Kidney glomerular epithelial cell (primary cell): ENCODE measurements at places on chromosomes 4 and X.
A peak's percentile ranks its signal among the peaks of the same experiment; 100 is the strongest.

- peak; percentile 49 for DNase-seq
These were observed 18.7 kb upstream of the TMEM192 start for GRCh38 chr4:165131247-165131832.

DNA sequence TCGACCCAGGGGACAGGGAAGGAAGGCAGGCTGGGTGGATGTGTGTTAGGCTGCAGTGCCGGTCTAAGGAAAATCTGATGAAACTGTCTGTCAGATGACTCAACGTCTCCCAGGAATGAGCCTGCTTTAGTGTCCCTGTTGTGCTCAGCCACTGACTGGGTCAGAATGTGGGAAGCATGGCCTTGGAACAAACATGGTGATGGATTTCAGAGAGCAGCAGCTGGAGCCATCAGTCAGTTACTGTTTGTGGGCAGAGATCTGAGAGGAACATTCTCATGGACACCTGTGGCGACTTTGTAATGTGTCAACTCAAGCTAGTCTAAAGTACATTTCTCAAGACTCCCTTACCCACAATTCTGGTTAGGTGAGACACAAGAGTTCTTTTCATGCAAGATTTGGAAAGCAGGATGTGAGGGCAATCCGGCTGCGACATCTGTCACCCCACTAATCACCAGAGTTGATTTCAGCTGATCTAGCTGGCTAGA lies 63.2 kb downstream of the ANAPC10 start:
- DNase-seq, result peak; percentile 36

DNA sequence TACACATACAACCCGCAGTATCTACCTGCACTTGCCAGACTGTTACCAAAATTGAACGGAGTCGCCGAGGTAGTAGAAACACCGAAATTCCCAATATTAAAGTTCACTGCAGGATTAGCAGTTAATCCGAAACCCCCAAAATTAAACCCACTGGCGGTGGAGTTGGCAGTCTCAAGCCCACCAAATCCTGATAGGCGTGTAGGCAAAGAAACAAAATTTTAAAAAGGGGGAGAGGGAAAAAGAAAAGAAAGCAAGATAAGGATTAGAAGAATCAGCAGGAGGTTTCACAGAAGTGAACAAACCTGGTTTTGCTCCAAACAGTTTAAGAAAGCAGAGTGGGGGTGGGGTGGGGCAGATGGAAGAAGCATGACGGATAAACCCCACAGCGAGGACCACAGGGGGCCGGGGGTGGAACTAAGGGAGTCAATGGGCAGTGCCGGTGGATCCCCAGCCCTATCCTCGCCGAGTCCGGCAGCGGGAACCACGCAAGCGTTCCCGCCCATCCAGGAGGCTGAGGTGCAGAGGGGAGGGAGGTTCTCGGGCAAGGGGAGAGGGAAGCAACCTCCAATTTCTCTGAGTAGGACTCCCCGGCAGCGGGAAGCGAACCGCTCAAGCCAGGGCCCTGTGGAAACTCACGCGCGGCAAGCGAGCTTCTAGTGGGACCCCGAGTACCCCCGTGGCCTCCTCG lies 599 bp downstream of the NUP54 start:
- peak; percentile 50 for DNase-seq

GRCh38 chrX:129981200-129981553 lies 1.3 kb upstream of the BCORL1 start:
- no peak for DNase-seq

DNA sequence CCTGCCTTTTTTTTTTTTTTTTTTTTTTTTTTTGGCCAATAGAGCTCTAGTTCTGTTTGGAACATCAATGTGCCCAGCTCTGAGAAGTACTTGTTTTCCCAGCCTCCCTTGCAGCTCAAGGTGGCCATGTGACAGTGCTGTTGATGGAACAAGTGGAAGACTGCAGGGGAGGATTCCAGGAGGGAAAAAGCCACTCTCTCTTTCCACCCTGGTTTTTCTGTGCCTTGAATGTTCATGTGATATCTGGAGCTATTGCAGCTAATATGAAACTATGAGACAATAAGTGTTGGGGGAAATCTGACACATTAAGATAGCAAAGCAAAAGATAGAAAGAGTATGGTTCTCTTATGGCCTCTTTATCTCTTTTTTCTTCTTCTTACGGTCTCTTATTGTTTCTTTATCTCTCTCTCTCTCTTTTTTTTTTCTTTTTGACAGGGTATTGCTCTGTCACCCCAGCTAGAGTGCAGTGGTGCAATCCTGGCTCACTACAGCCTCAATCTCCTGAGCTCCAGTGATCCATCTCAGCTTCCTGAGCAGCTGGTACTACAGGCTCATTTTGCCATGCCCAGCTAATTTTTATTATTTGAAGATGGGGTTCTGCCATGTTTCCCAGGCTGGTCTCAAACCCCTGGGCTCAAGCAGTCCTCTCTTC lies 192.0 kb upstream of the LNX1 start:
- no peak for DNase-seq

DNA sequence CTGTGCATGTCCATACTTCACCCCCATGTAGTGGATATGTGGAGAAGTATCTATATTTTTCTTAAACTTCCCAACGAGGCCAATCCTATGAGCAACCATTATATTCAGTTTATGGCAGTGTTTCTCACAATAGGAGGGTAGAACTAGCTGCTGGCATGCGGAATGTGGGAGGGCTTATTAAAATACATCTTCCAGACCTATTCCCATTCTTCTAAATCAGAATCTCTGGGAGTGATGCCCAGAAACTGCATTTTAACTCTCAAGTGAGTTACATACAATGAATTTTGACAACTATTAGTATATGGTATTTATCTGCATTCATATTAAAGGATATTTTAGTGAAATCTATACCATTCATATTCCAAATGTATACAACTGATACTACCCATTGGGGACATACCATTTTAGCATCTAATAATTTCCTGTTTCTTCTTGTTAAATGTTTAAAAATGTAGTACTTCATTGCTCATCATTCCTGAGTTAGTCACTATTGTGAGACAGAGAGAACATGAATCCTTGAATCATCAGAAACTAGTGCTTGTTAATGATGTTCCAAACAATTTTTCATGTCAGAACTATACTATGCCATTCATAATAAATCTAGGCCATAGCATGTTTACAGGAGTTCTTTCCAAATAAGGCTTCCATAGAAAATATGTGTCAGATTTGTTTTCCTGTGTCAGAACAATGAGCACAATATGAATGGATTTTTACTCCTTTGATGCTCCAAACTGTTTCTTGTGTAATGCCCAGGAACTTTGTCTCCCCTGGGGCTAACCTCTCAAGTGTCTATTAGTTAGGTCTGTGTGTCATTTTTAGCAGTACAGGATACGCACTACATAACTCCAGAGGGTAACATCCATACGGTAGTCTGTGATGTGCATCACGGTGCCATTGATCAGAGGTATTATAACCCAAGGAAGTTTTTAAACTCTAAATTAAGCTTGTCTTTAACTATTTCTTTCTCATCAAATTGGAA lies 198.8 kb upstream of the BMP3 start:
- DNase-seq, result peak; percentile 9

- no peak for DNase-seq
These were observed 290.2 kb downstream of the CAMK2D start for GRCh38 chr4:113471146-113471860.

DNA sequence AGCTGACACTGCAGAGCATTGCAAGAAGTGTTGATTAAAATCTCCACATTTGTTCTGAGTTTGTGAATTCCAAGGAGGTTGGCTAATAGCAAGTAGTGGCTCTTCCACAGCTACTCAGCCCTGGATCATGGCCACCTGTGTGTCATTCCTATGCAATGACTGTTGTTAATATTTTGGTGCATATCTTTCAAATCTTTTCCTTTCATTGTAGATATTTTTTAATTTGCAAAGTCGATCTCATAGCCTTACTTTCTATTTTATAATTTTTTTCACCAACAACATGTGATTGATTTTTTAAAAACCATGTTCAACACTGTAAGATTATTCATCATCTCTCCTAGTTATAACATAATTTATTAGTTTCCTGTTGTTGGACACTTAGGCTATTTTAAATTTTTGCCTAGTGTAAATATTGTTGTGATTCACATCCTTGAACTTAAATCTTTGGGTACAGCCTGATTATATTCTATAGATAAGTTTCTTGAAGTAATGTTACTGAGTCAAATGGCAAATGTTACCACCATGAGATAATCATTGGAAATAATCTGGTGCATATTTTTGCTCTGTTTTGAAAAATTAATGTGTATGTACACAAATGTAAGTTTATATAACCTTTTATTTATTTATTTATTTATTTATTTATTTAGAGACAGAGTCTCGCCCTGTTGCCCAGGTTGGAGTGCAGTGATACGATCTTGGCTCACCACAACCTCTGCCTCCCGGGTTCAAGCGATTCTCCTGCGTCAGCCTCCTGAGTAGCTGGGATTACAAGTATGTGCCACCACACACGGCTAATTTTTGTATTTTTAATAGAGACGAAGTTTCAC lies 17.1 kb upstream of the ARHGAP10 start:
- peak; percentile 32 for DNase-seq

GRCh38 chrX:119477812-119478232 lies 9.6 kb downstream of the SLC25A5 start:
- DNase-seq, result peak; percentile 26

DNA sequence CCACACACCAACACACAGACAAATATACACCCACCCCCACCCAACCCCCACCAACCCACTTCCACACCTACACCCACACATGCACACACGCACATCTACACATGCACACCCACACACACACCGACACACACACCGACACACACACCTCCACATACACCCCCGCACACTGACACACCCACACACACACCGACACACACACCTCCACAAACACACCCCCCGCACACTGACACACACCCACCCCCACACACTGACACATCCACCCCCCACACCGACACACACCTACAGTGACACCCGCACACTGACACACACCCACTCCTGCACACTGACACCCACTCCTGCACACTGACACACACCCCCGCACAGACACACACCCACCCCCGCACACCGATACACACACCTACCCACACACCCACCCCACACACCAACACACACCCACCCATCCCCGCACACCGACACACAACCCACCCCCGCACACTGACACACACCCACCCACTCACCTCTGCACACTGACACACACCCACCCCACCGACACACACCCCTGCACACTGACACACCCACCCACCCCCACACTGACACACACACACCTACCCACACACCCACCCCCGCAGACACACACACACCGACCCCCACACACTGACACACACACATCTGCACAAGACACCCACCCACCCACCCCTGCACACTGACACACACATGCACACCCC lies 31.1 kb downstream of the FGFRL1 start:
- no peak for DNase-seq

GRCh38 chr4:164509951-164510350 lies 244.0 kb upstream of the SMIM31 start:
- DNase-seq, result no peak

GRCh38 chrX:31199056-31199839 lies 127.4 kb upstream of the FTHL17 start:
- DNase-seq, result no peak

GRCh38 chrX:46376246-46376885 lies 168.9 kb downstream of the ZNF674 start:
- peak; percentile 36 for DNase-seq

GRCh38 chr4:84291969-84292368 lies 207.1 kb downstream of the NKX6-1 start:
- DNase-seq, result no peak

DNA sequence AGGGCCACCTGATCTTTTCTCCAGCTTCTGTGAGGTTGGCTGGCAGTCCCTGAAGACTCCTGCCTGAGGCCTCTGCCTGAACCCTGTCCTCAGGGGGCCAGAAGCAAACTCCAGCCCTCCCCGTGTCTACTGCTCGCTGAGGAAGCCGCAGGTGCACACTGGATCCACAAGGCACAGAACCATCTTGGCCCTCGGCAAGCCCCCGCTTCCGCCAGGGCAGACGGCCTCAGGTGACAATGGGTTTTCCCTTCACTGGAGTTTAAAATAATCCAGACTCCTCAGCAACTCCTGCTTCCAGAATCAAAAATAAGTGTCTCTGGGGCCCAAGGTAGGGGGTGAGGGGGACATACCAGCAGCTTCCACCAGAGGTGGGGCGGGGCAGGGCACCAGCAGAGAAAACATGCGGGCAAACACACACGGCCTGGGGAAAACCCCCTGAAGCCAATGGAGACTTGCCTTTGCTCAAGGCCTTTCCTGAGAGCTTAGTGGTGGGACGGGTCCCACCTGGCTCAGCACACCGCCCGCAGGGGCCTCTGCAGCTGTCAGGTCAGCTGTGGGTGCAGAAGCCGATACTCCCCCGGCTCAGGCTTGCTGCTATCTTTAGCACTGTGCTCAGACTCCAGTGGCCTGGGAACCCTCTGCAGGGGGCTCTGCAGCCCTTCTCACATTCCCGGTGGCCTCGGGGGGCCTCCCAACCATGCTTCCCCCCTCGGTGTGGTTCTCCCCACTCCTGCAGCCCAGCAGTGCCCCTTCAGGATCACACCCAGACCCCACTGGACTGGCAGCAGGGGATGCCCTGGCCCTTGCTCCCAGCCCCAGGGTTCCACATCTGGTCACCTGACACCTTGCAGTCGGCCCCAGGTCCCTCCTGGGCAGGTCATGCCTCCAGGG lies 1.9 kb downstream of the MYL5 start:
- DNase-seq, result no peak

DNA sequence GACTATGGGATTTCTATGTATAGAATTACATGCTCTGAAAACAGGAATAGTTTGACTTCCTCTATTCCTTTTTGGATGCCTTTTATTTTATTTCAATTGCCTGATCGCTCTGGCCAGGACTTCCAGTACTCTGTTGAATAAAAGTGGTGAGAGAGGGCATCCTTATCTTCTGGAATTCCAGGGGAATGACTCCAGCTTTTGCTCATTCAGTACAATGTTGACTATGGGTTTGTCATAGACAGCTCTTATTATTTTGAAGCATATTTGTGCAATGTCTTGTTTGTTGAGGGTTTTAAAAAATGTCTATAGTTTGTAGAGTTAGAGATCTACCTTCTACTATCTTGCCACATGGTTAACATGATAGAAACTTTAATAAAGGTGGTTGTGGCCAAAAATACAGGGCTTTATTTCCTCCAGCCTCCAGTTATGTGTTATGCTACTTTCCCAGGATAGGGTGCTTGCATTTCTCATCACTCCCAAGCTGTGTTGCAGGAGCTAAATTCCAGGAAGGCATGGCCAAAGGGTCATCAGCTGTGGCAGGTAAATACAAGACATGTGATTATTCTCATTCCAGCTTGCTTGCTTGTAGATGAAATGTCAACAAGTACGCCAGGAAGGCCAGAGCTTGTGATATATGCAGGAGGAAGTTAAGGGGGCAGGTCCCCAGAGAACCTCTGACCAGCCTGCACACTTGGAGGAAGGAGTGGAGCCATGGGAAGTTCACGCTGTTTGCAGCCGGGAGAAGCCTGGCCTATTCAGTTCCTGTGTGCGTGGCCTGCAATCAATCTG lies 142.4 kb upstream of the CPXCR1 start:
- peak; percentile 13 for DNase-seq

- DNase-seq, result no peak
These were observed 20.1 kb downstream of the ACSL1 start for GRCh38 chr4:184805462-184806228.

DNA sequence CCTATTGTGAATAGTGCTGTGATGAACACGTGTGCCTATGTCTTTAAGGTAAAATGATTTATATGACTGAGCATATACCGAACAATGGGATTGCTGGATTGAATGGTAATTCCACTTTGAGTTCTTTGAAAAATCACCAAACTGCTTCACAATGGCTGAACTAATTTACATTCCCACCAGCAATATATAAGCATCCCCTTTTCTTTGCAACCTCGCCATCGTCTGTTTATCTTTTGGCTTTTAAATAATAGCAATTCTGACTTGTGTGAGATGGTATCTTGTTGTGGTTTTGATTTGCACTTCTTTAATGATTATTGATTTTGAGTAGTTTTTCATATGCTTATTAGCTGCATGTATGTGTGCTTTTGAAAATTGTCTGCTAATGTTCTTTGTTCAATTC lies 31.8 kb upstream of the UGT2A1 start:
- no peak for DNase-seq

GRCh38 chrX:141341341-141341740 lies 99.0 kb upstream of the SPANXC start:
- peak; percentile 0 for DNase-seq
